HTR-8/SVneo (cell line): ENCODE measurements at places on chromosomes 5 and 9.

GRCh38 chr9:82599336-82599949, 463.5 kb downstream of the RASEF start:
- no peak for DNase-seq

DNA sequence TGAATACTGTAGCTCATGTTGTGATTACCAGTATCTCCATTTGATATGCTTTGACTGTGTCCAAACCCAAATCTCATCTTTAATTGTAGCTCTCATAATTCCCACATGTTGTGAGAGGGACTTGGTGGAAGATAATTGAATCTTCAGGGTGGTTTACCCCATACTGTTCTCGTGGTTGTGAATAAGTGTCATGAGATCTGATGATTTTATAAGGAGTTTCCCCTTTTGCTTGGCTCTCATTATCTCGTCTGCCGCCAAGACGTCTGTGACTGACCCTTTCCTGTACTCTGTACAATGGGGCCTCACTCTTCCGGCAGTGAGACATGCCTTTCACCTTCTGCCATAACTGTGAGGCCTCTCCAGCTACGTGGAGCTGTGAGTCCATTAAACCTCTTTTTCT, 59.3 kb downstream of the TRIO start:
- DNase-seq, result no peak

- no peak for DNase-seq
These were observed 180.3 kb upstream of the GHR start for GRCh38 chr5:42242881-42243485.

DNA sequence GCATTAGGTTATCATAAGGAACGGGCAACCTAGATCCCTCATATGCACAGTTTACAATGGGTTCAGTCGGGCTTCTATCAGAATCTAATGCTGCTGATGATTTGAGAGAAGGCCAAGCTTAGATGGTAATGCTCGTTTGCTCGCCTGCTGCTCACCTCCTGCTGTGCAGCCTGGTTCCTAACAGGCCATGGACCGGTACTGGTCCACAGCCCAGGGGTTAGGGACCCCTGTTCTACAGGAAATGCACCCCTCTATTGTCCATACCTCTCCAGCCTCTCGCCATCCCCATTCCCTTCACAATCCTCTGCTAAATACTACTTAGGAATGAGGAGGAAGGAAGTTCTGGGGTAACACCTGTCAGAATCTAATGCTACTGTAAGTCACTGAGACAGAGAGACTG, 75.1 kb downstream of the OXCT1 start:
- no peak for DNase-seq

DNA sequence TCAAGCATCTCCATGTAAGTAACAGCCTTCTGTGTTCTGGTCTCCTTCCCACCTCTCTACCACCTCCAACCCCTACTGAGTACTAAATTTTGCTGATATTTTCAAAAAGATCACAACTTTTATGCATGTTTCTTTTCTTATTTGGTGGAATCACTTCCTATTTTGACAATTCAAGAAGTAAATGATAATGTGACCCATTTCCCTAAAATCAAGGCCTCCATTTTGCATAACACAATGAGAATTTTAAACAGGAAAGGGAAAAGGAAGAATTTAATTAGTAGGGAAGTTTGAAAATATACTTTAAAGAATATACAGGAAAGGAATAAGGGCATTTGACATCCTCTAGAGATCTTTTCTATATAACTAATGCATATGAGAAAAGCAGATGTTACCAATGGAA, 212.9 kb upstream of the RASA1 start:
- DNase-seq, result no peak

GRCh38 chr5:121982146-121982892, 20.5 kb downstream of the SRFBP1 start:
- DNase-seq, result no peak

GRCh38 chr5:963673-964531, 44.7 kb upstream of the NKD2 start:
- no peak for DNase-seq

GRCh38 chr5:122772446-122772845, 2.4 kb upstream of the SNX2 start:
- DNase-seq, result no peak

GRCh38 chr5:89457411-89458331, 574.7 kb upstream of the MEF2C start:
- DNase-seq, result no peak
